GM04504 (cell line): ENCODE measurements at places on chromosomes 1 and 21.

DNA sequence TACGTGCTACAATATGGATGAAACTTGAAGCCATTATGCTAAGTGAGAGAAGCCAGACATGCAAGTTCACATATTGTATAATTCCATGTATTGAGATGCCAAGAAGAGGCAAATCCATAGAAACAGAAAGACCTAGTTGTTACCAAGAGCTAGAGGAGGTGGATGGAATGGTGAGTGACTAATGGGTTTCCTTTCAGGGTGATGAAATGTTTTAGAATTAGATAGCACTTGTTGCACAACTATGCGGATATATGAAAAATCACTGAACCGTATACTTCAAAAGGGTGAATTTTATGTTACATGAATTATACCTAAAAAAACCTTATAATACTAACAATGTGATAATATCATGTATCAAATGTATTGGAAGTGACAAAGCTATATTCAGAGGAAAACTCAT lies 18.1 kb downstream of the EPHA10 start:
- DNase-seq = no peak

GRCh38 chr1:203201516-203202205 lies 15.2 kb upstream of the CHI3L1 start:
- DNase-seq = no peak

DNA sequence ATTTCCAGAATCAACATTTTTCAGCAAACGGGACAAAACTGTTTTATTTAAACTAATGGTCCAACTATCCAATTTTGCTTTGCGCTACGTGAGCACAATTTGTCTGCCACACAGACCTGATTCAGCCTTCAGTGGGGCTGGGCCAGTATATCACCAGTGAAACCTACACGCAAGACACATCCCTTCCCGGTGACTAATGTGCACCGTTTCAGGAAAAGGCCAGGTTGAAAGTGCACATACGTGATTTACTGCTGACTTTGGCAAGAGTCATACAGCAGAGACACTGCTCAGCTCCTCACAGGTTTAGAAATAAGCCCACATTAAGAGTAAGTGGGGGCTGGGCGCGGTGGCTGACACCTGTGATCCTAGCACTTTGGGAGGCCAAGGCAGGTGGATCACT lies 5.1 kb upstream of the TMEM51 start:
- DNase-seq = no peak

- no peak for DNase-seq
Measured at GRCh38 chr1:108075055-108075454, 110.1 kb upstream of the VAV3 start.

DNA sequence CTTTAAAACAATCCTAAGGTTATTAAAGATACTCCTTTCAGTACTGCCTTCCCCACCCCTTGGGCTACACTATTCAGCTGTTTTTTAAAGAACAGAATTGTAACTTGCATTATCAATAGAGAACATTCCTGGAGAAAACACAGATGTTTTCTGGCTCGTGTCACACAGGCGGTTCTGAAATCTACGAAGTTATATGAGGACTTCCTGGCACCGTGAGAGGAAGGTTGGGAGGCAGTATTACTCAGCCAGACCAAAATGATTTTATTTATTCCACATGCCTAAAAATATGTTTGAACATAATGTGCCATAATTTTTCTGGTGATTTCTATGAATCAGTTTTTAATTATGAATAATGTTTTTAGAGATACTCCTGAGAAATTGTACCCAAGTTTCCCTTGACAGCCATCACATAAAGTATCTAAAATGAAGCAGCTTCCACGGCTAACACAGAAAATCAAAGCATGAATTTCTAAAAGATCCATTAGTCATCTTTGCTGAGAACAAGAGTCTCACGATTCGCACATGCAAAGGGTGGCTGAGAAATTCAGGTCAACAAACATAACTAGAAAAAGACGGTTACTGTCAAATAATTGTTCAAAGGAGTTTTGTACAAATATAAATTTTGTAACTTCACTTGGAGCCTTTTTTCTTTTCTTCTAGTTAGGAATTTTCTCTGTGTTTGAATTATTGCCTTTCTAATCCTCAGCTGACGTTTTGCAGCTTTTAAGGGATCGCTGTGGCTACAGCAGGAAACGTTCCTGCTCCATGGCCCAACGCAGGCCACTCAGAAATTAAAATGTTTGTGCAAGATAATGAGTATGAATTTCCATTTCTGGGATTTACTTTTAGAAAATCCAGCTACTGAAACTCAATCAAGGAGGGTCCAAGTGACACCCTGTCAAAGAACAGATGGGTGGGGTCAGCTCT lies 8.0 kb upstream of the SIM2 start:
- DNase-seq = no peak
